ENCODE measurements at places on chromosomes 16 and 17. TPM values are rescaled to one million over a fixed set of nuclear protein-coding genes. Genes with fewer than 3 reads are reported as not detected.

NECAB2 gene
- not detected for total RNA-seq

KRT12 gene
- total RNA-seq: not detected

CPNE7 gene
- not detected for total RNA-seq

SEPTIN1 gene
- total RNA-seq: 2.2 TPM

CACNG3 gene
- total RNA-seq: not detected

TMEM100 gene
- total RNA-seq: 40.5 TPM

BRD7 gene
- 33.0 TPM for total RNA-seq

Data from subcutaneous adipose tissue (tissue), 4 donors.